ENCODE measurements at places on chromosomes 1 and 21.

- no peak for DNase-seq
These were observed 10.2 kb downstream of the C1orf216 start for GRCh38 chr1:35708441-35708921.

GRCh38 chr1:180922631-180923015 lies 9.9 kb downstream of the KIAA1614 start:
- no peak for DNase-seq

DNA sequence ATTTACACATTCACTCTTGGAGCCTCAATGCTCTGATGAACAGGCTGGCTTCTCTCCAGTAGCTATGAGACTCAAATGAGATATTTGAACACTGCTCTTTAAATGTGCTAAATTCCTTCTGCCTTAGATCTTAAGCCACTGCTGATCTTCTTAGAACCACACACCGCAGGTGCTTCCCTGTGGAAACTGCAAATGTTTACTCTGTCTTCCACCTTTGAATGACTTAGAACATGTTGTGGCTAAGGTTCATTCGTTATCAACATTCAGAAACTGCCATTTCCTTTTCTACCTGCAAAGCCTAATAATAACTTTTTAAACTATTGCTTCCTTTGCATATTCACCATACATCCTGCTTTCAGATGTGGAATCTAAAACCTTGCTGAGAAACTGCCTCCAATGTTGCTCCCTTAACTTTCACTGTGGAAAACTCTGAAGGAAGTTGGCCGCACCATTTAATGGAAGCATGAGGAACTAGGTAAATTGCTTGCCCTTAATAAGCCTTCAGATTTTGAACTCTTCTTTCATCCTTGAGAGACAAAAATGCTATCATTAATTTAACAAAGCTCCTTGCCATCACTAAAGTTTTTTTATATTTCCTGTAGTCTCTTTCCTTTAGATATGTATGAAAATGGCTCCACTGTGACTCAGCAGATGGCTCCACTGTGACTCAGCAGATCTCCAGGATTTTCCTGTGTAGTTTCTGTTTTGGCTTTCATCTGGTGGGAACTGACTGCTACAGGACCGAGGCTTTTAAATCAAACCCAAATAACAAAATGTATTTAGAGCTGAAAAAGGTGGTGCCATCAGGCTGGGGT lies 143.8 kb downstream of the TNFSF18 start:
- no peak for DNase-seq

- no peak for DNase-seq
These were observed 38.4 kb downstream of the VAV3 start for GRCh38 chr1:107926436-107927080.

GRCh38 chr1:41138549-41138948 lies 103.6 kb downstream of the SCMH1 start:
- DNase-seq: no peak

DNA sequence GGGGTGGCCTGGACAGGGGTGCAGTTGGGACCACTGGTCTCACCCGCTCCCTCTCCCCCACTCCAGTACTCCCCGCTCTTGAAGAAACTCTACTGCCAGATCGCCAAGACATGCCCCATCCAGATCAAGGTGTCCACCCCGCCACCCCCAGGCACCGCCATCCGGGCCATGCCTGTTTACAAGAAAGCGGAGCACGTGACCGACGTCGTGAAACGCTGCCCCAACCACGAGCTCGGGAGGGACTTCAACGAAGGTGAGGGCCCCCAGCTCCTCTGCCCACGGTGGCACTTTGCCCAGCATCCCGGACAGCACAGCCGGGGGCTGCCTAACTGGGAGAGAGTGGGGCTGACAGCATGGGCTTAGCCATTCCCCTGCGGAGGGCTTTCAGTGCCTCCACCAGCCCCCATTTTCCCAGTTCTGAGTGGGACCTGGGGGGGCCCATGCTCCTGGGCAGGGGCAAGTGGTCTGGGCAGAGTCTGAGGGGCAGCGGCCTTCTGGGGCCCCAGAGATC lies 30.2 kb upstream of the CCDC27 start:
- DNase-seq: no peak

DNA sequence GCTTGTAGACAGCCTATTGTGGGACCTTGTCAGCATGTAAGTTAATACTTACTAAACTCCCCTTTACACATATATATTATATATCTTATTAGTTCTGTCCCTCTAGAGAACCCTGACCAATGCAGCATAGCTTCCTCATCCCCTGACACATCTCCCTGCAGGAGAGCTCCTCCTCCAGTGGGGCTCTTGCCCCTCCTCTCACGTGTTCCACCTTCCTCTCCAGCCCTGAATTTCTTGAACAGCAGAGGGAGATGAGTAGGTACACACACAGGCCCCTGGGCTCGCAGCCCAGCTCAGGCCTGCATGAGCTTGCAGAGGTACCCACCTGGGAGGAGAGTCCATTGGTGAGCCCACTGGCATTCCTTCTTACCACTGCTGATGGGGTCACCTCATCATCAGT lies 27.3 kb upstream of the GOLT1A start:
- DNase-seq: no peak

- DNase-seq: no peak
These were observed 4.0 kb upstream of the CSF3R start for GRCh38 chr1:36486439-36487335.

DNA sequence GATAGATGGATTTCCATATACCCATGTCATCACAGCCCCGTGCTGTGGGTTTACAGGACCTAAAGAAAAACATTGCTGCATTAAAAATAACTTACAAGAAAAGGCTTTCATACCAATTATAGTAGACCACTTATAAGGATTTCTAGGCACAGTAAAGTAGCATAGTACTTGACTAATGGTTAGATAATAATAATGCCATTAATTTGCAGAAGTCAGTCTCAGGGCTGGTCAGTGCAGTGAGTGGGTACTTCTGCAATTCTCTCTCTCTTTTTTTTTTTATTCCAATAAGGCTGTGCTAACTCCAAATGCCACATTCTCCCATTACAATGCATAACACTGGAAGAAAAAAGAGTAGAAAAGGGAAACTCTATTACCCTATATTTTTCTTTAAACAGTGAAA lies 73.1 kb upstream of the TMPRSS15 start:
- no peak for DNase-seq

DNA sequence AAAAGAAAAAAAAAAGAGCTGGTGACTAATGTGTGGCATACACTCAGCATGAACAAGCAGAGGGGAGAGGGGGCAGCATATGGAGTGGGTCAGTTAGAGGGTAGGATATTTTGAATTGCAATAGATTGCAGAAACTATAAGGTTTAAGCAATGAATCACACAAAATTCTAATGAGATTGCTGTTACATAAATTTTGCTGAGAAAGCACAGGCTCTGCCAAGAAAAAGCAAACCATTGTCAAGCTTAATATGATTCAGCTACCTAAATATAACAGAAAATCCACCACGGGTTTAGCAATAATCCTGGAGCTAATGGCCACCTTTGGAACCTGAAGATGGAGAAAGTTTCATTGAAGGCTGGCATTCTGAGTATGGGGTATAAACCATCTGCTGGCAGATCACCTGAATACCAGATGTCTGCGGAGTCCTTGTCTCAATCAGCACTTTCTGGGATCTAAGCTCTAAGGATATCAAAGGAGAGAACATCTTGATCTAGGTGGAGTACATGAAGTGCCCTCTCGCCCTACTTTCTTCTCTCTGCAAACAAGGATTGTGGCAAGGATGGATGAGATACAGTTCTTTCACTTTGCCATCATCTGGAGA lies 30.3 kb upstream of the ANGPTL7 start:
- DNase-seq: no peak

DNA sequence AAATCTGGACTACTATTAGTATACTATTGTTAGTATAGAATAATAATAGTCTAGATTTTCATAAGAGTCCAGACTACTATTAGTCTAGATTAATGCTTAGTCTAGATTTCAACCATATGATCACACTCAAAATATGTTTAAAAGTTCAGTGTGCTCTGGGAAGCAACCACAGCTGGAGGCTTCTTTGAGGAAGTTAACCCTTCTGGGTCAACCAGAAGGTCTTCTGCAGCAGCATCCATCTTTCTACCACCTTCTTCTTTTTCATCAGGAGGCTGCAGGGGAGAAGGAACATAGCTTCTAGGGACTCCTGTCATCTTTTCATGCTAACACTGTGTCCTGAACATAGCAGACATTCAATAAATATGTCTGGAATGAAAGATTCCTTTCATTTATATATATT lies 51.2 kb upstream of the DNAJC6 start:
- DNase-seq: no peak

- DNase-seq: no peak
These were observed 29.5 kb downstream of the TGFB2 start for GRCh38 chr1:218374401-218375353.

DNA sequence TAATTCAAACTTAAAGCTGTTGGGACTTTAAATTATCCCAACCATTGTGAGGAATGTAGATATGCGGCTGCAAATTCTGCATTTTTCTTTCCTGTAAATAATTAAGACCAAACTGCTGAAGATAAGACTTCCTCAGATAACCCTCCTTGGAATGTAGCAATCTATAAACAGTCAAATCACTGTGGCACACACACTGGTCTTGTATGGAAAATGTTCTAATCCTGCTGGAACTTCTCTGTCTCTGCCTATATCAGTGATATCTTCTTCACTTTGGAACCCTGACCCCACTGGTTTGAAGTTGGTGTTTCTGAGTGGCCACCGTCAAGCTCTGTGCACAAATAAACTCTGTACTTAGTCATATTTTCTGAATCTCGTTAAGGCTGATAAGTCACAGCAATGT lies 32.9 kb downstream of the HSF2BP start:
- no peak for DNase-seq

Measured in neural crest cell (in vitro differentiated cells).